ENCODE measurements at places on chromosomes 12 and 14.

DNA sequence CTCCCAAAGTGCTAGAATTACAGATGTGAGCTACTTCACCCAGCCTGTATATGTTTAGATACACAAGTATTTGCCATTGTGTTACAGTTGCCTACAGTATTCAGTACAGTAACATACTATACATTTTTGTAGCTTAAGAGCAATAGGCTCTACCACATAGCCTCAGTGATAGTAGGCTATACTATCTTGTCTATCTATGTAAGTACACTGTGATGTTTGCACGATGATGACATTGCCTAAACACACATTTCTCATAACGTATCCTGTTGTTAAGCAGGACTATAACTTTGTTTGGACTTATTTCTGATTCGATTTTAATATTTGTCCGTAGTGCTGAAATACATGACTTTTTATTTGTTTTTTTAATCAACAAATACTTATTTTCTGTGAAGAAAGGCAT lies 129.2 kb downstream of the PCNX1 start:
- DNase-seq = no peak

- DNase-seq = no peak
Observed at GRCh38 chr12:52057638-52058576, 6.7 kb downstream of the NR4A1 start.

DNA sequence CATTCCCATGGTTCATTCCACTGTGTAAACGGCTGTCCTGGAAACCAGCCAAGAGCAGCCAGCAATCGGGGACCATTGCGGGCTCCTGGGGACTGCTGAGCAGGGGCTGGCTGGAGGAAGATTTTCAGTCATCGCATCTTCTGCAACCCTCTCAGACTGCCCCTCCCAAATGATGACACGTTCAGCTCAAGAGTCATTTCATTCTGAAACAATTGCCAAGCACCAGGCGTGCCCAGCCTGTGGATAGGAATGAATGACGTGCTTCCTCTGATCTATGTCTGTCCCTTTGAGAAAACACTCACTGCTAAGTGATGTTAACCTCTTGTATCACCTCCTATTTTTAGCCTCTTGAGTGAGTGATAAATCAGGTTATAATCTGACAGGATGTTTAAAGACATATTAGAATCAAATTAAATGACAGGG lies 62.0 kb downstream of the NDUFA12 start:
- peak; percentile 22 for DNase-seq

DNA sequence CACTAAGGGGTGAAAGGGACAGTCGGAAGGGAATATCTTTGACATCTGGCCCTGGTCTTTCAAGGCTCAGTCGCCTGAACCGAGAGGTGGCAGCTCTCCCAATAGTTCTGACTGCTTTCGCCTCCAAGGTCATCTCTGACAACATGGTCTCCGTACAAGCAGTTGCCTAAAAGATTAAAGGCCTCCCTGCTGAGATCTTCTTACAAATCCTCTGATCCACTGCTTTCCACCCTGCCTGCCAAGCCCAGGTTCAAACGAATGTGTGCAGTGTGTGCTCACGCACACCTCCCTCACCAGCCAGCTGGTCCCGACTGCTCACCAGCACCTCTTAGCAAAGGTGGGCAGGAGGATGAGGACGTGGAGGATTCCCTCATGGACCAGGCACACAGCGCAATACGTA lies 10.4 kb downstream of the B4GALNT3 start:
- DNase-seq = no peak

- no peak for DNase-seq
Observed at GRCh38 chr14:87067591-87067990, 925.4 kb downstream of the GALC start.

DNA sequence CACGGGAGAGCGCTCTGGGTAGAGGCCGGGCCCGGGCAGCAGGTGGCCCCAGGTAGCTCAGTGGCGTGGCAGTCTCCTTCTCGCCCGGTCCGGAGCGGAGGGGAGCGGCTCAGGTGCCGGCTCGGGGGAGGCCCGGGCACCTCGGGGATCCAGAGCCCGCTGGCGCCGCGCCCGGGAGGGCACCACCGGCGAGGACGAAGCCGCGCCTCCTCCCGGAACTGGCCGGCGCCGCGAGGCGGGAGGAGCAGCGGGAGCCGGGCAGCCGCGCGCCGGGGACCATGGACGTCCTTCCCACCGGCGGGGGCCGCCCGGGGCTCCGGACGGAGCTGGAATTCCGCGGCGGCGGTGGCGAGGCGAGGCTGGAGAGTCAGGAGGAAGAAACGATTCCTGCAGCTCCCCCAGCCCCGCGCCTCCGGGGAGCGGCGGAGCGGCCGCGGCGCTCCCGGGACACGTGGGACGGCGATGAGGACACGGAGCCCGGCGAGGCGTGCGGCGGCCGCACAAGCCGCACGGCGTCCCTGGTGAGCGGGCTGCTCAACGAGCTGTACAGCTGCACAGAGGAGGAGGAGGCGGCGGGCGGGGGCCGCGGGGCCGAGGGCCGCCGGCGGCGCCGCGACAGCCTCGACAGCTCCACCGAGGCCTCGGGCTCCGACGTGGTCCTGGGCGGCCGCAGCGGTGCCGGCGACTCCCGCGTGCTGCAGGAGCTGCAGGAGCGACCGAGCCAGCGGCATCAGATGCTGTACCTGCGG lies 21.5 kb upstream of the GNS start:
- no peak for DNase-seq

- DNase-seq = no peak
Observed at GRCh38 chr14:61247935-61248334, 33.2 kb downstream of the TMEM30B start.

DNA sequence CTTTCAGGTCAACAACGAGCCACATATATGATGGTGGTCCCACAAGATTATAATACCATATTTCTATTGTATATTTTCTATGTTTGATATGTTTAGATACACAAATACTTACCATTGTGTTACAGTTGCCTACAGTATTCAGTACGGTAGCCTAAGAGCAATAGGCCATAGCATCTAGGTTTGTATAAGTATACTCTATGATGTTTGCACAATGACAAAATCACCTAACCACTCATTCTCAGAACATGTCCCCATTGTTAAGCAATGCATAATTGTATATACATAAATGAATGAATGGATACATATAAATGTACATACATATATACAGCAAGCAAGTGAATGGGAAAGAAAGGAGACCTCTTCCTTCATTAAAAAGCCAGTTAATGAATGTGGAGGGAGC lies 23.8 kb downstream of the TMTC1 start:
- DNase-seq = no peak

DNA sequence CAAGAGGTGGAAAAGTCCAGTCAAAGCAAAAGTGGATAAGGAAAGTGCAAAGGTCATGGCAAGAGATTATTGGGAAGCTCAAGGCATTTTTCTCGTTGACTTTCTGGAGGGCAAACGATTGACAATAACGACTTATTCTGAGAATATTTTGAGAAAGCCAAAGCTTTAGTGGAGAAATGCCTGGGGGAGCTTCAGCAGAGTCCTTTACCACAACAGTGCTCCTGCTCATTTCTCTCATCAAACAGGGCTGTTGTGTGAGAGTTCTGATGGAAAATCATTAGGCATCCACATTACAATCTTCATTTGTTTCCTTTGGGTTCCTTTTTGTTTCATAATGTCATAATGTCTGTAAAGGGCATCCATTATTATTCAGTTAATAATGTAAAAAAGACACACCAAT lies 26.9 kb downstream of the PRB3 start:
- DNase-seq = no peak

DNA sequence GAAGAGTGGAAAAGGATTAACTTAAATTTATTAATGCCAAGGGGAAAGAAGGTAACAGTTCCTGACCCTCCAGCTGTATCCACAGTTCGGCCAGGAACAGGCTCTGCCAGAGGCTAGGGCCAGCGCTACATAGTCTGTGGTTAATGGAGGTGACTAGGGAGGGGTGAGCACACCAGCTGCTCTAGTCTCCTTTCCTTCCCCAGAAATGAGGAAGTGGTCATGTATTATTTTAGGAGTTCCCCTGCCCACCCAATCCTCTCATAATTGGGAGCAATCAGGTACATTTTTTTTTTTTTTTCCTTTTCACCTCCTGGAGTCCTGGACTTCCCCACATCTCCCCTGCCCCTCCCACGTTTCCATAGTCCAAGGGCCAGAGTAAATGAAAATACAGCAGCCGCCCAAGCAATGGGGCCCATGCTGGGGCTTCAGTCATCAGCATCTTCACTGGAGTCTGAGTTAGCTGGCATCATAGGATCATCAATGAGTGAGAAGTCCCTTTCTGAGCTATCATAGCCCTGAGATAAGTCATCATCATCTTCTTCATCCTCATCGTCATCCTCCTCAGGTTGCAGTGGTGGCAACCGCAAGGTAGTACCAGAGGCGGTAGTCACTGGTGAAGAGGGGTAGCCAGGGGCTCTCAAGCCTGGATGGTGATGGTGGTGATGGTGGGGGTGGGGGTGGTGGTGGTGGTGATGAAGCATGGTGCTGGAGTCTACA lies 1.5 kb upstream of the SUPT16H start:
- no peak for DNase-seq

DNA sequence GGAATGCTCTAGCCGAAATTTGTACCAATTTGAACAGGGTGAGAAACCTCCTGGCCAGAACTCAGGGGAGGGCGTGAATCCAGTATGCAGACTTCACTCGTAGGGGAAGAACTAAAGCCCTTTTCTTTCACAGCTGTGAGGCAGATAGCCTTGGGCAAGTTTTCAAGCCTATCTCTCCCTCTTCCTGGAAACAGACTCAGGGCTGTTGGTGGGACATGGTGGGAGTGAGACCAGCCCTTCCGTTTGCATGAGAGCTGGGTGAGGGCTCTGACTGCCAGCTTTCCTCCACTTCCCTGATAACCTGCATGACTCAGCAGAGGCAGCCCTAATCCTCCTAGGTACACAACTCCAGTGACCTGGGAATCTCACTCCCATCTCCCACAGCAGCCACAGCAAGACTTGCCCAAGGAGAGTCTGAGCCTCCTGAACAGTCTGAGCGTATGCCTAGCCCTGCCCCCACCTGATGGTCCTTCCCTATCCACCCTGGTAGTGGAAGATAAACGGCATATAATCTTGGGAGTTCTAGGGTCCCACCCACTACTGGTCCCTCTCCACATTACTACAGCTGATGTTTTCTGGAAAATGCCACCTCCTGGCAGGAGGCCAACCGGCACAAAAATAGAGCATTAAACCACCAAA lies 170.1 kb upstream of the AMIGO2 start:
- no peak for DNase-seq

DNA sequence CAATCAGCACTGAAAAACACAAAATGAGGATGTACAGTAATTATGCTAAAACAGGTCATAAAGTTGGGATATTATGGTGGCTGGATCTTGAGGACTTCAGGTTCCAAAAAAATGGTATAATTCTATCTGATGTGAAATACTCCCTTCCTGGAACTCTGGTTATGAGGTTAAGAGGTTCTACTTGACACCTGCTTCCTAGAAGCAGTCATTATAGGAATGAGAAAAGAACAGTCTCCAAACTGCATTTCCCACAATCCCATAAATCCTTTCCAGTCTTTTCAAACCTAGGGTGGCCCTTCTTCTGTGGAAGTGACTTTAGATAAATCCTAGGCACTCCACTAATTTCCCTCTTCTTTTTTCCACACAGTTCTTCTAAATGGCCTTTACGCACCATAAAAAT lies 63.7 kb upstream of the OR10AD1 start:
- DNase-seq = no peak

GRCh38 chr12:87575906-87576305 lies 453.3 kb downstream of the C12orf50 start:
- no peak for DNase-seq

DNA sequence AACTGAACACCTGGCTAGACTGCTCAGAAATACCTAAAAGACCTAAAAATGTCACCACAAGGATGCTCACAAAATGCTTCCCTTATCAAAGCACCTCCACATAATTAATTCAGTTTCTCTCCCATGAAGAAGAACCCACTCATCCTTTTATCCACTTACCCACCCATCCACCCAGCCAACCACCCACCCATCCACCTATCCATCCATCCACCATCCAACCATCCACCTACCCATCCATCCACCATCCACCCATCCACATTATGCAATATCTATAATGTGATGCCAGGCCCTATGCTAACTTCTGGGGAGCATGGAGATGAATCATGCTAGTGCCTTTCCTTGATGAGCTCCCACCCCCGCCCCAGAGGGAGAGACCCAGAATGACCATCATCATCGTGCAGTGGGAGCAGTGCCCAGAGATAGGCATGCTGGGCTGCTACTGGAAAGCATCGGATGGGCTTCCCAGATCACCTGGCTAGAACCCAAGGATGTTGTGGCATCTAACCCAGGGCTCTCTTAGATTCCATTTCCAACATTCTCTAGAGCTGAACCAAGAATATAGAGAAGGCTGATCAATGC lies 166.6 kb downstream of the TTC7B start:
- DNase-seq = no peak

- no peak for DNase-seq
Observed at GRCh38 chr14:62956413-62956812, 88.8 kb downstream of the KCNH5 start.

GRCh38 chr12:4243091-4243490 lies 30.5 kb upstream of the CCND2 start:
- DNase-seq = no peak

GRCh38 chr12:27610374-27610773 lies 85.9 kb upstream of the REP15 start:
- no peak for DNase-seq

DNA sequence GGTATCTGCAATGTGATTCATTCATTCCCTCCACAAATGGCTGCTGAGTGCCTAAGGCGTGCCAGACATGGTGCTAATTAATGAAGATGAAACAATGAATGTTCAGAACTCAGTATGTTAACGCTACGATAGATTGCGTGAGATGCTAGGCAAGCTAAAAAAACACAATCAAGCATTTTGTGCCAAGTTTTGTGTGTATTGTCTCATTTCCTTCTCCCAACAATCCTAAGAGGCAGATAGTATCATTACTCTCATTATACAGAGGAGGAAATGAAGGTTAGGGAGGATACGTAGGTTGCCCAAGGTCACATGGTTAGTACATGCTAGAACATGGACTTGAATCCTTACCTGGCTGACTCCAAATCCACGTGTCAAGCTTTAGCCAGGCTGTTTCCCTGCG lies 264.4 kb downstream of the EFCAB11 start:
- no peak for DNase-seq

DNA sequence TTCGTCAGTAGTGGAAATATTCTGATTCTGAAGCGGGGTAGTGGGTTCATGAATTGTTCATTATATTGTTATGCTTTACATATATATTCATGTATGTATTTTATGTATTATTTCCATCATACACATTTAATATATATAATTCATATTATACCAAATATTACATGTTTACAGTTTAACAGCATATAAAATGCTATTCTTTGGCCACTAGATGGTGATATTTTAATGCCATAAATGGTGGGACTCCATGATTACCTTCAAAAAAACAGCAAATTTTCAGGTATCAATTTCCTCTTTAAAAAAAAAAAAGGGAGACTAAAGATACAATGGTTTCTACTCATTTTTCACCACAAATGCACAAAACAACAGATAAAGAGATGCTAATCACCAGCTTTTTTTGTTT lies 41.0 kb downstream of the BDKRB1 start:
- no peak for DNase-seq

DNA sequence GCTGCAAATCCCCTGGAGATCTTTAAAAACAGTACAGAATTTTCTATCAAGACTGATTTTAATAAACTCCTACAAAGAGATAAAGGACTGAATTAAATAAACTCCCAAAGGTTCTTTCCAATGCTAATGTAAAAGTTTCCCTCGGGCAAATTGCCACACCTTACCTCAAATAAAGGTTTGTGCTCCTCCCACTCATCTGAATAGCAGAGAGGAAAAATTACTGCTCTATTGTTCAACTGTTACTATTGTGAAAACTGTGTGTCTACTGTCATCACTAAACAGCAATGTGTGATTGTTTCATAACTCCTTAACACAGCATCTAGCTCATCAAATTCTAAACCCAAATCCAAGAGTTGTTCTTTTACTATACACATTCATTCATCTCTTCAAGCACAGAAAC lies 3.2 kb downstream of the SPTLC2 start:
- no peak for DNase-seq

- DNase-seq = no peak
Observed at GRCh38 chr14:72986857-72987256, 40.0 kb downstream of the ZFYVE1 start.
